ENCODE measurements at places on chromosomes 5 and 9.

- peaks cover 2% of the 10 kb centered on the region for H3K36me3 ChIP-seq
- H3K27ac ChIP-seq, result no peak overlapping the region
- DNase-seq, result no peak
- no peaks in the 10 kb centered on the region for H3K27me3 ChIP-seq
- H3K4me3 ChIP-seq, result no peak overlapping the region
These were observed 12.4 kb downstream of the NACC2 start for GRCh38 chr9:136082496-136083361.

DNA sequence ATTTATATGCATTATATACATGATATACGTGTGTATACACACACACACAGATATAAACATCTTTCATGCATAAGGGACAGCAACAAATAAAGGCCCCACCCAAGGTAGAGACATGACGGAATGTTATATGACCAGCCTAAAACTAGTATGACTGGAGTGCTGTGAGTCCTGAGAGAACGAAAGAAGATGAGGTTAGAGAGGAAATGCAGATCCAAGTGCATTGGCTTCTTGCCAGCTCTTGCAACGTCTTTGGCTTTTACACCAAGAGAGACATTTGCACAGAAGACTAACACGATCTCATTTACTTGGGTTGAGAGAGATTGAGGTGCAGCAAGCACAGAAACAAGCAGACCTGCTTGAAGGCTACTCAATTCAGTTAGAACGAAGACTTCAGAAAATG lies 23.0 kb downstream of the CDH10 start:
- no peaks in the 10 kb centered on the region for H3K27me3 ChIP-seq
- H3K4me1 ChIP-seq, result no peaks in the 10 kb centered on the region
- no peak overlapping the region for H3K27ac ChIP-seq
- no peaks in the 10 kb centered on the region for H3K36me3 ChIP-seq
- H3K4me3 ChIP-seq, result no peak overlapping the region

GRCh38 chr9:17906841-17907778 lies 328.2 kb downstream of the SH3GL2 start:
- DNase-seq, result no peak
- no peak overlapping the region for H3K27ac ChIP-seq
- H3K4me1 ChIP-seq, result no peaks in the 10 kb centered on the region
- H3K36me3 ChIP-seq, result no peaks in the 10 kb centered on the region

DNA sequence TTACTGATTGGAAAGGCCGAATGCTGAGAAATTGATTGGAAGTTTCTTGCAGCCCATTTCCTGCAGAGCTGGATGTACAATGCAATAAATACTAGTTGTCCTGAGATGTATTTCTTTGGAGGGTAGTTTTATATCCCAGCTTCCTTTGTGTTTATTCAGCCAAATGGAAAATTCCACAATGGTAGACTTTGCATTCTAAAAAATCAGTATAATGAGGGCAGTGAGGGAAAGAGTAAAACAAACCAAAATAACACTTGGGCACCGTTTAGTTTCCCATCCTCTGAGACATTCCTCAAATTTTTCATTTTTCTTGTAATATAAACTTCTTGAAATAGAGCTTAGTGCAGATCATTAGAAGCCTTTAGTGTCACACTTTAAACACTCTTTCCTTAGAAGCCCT lies 379.4 kb downstream of the EBF1 start:
- H3K27ac ChIP-seq, result no peak overlapping the region
- H3K4me3 ChIP-seq, result no peak overlapping the region
- no peaks in the 10 kb centered on the region for H3K4me1 ChIP-seq
- H3K36me3 ChIP-seq, result no peaks in the 10 kb centered on the region

- no peaks in the 10 kb centered on the region for H3K27me3 ChIP-seq
- no peak overlapping the region for H3K4me3 ChIP-seq
- peaks cover 5% of the 10 kb centered on the region for H3K4me1 ChIP-seq
- no peak overlapping the region for H3K27ac ChIP-seq
These were observed 33.5 kb downstream of the SPEF2 start for GRCh38 chr5:35651002-35651756.

GRCh38 chr5:132386644-132387286 lies 17.3 kb downstream of the SLC22A5 start:
- H3K27me3 ChIP-seq, result no peaks in the 10 kb centered on the region
- no peak overlapping the region for H3K4me3 ChIP-seq
- H3K4me1 ChIP-seq, result peaks cover 49% of the 10 kb centered on the region
- H3K36me3 ChIP-seq, result peaks cover 8% of the 10 kb centered on the region

DNA sequence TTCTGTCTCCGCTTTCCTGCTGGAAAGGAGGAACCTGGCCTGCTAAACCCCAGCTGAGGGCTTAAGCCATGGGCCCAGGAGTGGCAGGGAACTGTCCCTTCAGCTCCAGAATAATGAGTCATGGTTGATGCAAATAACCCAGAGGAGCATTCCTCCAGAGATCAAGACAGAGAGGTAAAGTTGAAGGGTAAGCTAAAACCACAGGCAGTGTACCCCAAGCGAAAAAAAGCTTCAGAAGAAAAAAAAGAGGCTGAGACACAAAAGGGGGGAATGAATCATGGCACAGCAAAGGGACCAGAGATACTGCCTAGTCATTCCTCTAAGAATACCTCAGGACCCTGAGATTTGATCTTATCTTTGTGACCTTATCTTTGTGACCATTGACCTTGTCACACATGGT lies 199.5 kb upstream of the TAS2R1 start:
- no peak overlapping the region for H3K27ac ChIP-seq
- no peak for DNase-seq
- H3K4me1 ChIP-seq, result no peaks in the 10 kb centered on the region

DNA sequence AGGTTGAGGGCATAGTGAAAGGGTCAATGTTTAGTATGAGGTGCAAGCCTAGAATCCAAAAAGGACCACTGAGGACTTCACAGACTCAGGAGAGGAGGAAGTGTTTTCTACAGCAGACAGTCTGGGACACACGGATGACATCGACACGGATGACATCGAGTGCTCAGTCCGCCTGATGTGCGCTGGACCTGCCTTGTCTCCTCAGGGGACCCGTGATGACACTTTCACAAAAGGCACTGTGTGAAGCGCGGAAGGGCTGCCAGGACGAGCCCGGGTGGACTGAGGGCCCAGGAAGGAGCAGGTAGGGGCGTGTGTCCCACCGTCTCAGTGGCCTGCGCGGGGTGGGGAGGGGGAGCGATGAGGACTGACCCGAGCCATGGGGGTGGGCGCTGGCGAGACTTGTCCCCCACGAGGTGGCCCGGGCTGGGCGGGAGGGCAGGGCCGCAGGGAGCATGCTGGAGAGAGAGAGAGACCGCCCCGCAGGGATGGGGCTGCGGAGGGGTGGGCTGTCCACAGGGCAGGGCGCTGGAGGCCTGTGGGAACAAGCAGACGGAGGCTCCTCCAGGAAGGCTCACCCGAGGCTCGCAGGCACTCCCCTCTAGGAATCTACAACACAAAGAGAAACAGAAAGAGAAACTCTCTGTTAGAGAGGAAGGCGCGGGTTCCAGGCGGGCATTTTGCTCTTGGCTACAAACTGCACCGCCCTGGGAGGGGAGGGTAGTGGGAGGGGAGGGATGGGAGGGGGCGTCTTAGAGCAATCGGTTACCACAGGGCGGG lies 54.9 kb downstream of the USP20 start:
- H3K36me3 ChIP-seq, result peaks cover 79% of the 10 kb centered on the region
- H3K4me3 ChIP-seq, result peak overlapping the region; percentile 93
- no peak for DNase-seq
- H3K4me1 ChIP-seq, result peaks cover 87% of the 10 kb centered on the region
- no peaks in the 10 kb centered on the region for H3K27me3 ChIP-seq
- H3K27ac ChIP-seq, result peak overlapping the region; percentile 99

DNA sequence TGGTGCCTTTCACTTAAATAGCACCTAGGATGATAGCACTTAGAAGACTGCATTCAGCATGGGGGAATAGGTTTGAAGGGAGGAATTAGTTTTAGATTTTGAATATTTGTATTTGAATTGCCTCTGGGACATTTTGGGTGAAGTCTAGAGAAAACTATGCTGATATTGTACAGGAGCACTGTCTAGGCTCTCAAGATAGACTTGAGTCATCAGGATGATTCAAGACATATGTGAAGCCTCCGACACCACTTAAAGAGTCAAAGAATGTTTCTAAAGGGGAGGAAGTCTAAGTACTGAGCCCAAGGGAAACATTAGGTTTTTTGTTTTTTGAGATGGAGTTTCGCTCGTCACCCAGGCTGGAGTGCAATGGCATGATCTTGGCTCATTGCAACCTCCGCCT lies 63.9 kb upstream of the CCDC180 start:
- H3K4me3 ChIP-seq, result no peak overlapping the region
- no peak overlapping the region for H3K27ac ChIP-seq
- no peak for DNase-seq
- H3K27me3 ChIP-seq, result no peaks in the 10 kb centered on the region
- H3K36me3 ChIP-seq, result peaks cover 10% of the 10 kb centered on the region

DNA sequence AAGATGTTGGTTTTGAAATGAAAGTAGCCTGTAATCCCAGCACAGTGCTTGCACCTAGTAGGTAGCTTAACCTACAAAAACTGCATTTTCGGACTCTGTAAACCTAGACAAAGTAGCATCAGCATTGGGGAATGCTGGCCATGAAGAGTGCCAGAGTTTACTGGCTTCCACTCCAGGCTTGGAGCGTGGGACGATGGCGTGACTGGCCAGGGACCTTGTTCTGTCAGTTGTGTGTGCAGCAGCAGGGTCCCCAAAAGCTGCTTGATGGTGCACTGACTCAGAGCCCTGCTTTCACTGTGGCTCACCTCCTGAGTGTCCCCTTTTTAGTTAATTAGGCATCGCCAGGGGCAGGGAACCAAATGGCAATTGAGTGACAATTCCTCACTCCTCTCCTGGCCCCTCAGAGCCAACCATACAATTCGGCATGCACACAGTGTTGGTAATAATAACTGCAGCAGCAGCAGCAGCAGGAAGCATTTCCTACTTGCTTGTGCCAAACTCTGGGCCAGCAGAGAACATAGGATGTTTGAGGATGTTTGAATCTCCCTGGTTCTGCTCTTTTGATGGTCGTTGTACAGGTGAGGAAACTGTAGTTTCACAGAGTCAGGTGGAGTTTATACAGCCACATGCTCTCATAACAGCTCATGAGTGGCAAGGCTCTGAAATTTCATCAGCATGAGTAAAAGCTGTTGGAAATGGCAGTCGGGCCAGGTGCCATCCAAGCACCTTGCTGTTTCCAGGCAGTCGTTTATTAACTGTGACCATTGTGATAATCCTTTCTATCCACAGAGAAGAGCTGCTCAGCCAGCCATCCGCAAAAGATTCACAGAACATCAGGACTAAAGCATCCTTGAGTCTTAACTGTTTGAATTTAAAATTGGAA lies 4.2 kb downstream of the UBE2QL1 start:
- H3K27ac ChIP-seq, result no peak overlapping the region
- H3K4me3 ChIP-seq, result no peak overlapping the region
- peaks cover 6% of the 10 kb centered on the region for H3K4me1 ChIP-seq
- H3K36me3 ChIP-seq, result peaks cover 3% of the 10 kb centered on the region
- DNase-seq, result no peak

DNA sequence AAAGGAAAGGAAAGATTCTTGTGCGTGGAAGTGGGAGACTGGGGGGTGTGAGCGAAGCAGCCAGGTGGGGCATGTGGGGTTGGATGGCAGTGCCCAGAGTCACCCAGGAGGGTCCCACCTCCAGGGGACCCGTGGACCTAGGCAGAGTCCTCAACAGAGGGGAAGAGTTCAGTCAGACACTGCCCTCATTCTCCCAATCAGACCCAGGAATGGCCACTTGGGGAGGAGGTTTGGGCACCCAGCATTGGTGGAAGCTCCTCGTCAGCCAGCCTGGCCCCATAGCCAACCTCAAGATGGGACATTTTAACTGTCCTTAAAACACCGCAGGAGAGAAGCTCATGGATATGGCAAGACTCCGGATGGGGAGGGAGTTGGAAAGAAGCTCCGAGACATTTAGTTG lies 21.9 kb upstream of the LAMC3 start:
- no peak overlapping the region for H3K4me3 ChIP-seq
- no peak for DNase-seq
- H3K27ac ChIP-seq, result no peak overlapping the region
- no peaks in the 10 kb centered on the region for H3K4me1 ChIP-seq
- H3K27me3 ChIP-seq, result peaks cover 2% of the 10 kb centered on the region

GRCh38 chr5:6466975-6467567 lies 18.4 kb downstream of the UBE2QL1 start:
- H3K36me3 ChIP-seq, result no peaks in the 10 kb centered on the region
- H3K4me3 ChIP-seq, result no peak overlapping the region
- H3K27me3 ChIP-seq, result peaks cover 41% of the 10 kb centered on the region
- DNase-seq, result no peak

- no peak for DNase-seq
- H3K27ac ChIP-seq, result no peak overlapping the region
- peaks cover 1% of the 10 kb centered on the region for H3K36me3 ChIP-seq
These were observed 50.4 kb downstream of the ZNF354C start for GRCh38 chr5:179110528-179110927.

- no peak for DNase-seq
- no peaks in the 10 kb centered on the region for H3K4me1 ChIP-seq
- H3K27ac ChIP-seq, result no peak overlapping the region
- no peak overlapping the region for H3K4me3 ChIP-seq
- no peaks in the 10 kb centered on the region for H3K36me3 ChIP-seq
These were observed 990.4 kb downstream of the EFNA5 start for GRCh38 chr5:106680330-106680729.

DNA sequence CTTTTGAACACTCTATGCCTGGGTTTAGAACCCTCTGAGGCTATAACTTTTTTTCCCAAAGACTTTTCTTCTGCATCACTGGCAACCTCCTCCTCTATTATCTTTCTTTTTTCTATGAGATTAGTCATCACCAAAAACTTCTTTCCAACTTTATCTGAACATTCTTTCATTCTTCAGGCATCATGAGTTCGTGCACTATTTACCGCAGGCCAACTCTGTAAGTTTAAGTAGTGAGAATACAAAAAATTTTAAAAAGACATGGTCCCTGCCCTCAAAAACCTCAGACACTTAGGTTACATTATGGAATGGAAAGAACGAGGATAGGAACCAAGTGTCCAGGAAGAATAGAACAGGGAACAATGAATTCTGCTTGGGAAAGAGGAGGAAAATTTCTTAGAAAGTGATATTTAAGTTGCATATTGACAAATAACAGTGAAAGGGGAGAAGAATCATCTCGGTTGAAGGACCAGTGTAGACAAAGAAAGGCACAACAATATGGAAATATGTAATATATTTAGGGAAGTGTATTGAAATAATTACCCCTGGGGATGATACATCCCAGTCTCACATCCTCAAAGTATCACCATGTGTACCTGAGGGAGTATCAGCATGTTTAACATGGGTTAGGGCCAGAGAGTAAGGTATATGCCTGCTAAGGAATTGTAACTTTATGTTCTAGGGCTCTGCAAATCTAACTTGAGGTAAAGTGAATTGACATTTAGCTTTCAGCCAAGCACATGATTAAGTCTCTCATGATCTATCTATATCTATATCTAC lies 196.5 kb upstream of the NREP start:
- peaks cover 3% of the 10 kb centered on the region for H3K36me3 ChIP-seq
- H3K4me3 ChIP-seq, result no peak overlapping the region
- peaks cover 15% of the 10 kb centered on the region for H3K27me3 ChIP-seq
- no peaks in the 10 kb centered on the region for H3K4me1 ChIP-seq
- DNase-seq, result no peak
